ENCODE measurements at places on chromosomes 1 and 21.

GRCh38 chr1:27192039-27192529 is 37.2 kb upstream of the SLC9A1 start:
- DNase-seq = no peak

- no peak for DNase-seq
Measured at GRCh38 chr1:8011016-8011415, 15.1 kb downstream of the ERRFI1 start.

DNA sequence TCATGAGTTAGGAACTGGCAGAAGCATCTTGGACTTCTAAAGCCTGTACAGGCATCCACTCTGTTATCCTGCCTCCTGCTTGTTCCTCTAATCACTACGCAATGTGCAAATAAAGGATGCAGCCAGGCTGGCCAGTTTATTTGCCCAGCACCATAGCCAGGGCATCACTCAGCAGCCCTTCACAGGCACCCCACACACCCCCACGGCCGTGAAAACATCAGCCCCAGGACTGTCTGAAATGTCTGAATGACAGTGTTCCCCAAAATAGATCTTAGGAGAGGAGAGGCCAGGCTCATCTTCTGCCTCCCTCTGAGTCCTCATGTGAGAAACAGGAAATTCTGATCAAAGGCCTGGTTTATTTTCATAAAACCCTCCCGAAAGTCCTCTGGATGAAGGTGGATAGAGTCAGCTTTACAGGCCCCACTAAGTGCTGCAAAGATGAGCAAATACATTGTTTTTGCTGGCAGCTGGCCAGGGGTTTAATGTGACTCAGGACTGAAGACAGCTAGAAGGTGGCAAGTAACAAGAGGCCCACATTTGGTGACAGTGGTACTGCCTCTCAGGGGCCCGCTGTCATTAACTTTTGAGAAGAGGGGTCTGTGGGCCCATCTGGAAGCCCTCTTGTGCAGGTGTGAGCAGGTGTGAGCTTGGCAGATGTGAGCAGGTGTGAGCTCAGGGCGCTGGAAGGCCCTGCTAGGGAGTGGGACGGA is 32.9 kb downstream of the GRHL3 start:
- DNase-seq = peak; percentile 71

DNA sequence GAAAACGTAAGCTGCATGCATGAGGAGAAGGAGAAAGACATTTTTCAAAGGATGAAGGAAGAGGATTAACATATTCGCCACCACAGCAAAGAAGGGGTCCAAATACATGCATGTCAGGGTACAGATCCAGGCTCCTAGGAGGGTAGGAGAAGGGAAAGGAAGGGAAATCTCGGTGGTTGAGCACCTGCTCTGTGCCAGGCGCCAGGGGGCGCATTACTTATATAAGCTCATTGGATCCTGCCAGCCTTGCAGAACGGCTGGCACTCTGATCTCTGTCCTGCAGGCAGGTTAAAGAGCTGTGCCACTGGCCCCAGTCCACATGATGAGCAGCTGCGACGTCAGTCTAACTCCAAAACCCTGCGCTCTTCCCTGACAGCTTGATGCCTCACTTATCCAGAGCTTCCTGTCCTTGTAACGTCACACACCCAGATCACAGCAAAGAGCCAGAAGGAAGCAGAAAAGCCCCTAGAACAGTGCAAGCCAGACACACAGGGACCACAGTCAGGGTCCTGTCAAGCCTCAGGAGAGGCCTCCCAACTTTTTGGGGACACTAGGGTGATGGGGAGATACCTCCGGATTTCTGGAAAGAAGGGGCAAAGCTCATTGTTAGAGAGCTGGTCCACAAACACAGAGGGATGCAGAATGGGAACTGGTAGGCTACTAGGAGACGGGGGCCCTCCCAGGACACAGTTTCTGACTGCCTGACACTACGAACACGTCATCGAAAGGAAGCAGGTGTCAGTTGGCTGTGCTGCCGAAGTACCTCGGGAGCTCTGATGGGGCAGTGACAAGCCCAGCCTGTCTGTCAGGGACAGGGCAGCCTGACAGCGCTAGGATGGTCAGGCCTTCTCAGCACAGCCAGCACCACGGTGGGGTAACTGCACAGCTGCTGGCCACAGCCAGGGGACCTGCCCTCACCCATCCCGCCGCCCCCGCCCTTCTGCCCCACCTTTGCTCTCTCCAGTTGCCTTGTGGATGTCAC is 99.1 kb downstream of the BEND5 start:
- peak; percentile 58 for DNase-seq

- no peak for DNase-seq
Measured at GRCh38 chr1:7717748-7718368, 53.2 kb upstream of the VAMP3 start.

GRCh38 chr1:155093911-155094621 is 15.4 kb downstream of the EFNA3 start:
- DNase-seq = peak; percentile 35

- no peak for DNase-seq
Measured at GRCh38 chr1:79848316-79848715, 841.8 kb upstream of the ADGRL4 start.
